ENCODE measurements at places on chromosomes 13 and 19. TPM values are rescaled to one million over a fixed set of nuclear protein-coding genes. Genes with fewer than 3 reads are reported as not detected.

DNA sequence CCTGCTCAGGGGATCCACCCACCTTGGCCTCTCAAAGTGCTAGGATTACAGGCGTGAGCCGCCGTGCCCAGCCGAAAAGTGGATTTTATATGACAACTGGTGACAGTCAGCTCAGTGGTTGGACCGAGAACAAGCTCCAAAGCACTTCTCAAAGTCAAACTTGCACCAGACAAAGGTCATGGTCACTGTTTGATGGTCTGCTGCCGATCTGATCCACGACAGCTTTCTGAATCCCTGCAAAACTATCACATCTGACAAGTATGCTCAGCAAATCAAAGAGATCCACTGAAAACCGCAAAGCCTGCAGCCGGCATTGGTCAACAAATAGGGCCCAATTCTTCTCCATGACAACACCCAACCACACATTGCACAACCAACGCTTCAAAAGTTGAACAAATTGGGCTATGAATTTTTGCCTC, 21.6 kb upstream of the NAA16 start:
- H3K4me3 ChIP-seq: no peak overlapping the region
- no peak overlapping the region for H3K27ac ChIP-seq
- no peaks in the 10 kb centered on the region for H3K36me3 ChIP-seq
- peaks cover 15% of the 10 kb centered on the region for H3K4me1 ChIP-seq

DNA sequence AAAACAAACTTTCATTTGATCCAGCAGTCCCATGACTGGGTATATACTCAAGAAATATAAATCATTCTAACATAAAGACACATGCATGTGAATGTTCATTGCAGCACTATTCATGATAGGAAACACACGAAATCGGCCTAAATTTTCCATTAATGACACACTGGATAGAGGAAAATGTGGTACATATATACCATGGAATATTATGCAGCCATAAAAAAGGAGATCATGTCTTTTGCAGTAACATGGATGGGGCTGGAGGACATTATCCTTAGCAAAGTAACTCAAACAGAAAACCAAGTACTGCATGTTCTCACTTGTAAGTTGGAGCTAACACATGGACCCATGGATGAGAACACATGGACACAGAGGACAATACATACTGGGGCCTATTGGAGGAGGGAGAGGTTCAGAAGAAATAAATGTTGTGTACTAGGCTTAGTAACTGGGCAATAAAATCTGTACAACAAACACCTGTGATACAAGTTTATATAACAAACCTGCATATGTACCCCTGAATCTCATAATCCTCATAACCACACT, 283.6 kb downstream of the LMO7 start:
- peaks cover 3% of the 10 kb centered on the region for H3K27me3 ChIP-seq
- no peak overlapping the region for H3K27ac ChIP-seq
- no peaks in the 10 kb centered on the region for H3K4me1 ChIP-seq
- no peak for DNase-seq

KCTD15 gene
- 11.8 TPM for total RNA-seq

LHB gene
- not detected for total RNA-seq

KDELR1 gene
- 88.1 TPM for total RNA-seq

ZNF582 gene
- total RNA-seq: 0.71 TPM

KIR3DL2 gene
- total RNA-seq: 0.27 TPM

All from activated CD4-positive, alpha-beta memory T cell treated with anti-CD3 and anti-CD28 coated beads for 36 hours (primary cell).